PC-3 (cell line): ENCODE measurements at places on chromosomes 12 and 14.
A peak's percentile ranks its signal among the peaks of the same experiment; 100 is the strongest.

GRCh38 chr12:4011597-4011996 is 138.4 kb upstream of the PARP11 start:
- peak; percentile 58 for DNase-seq

- DNase-seq, result no peak
These were observed 4.5 kb downstream of the CYP46A1 start for GRCh38 chr14:99688629-99689028.

GRCh38 chr12:70487440-70487839 is 121.3 kb downstream of the KCNMB4 start:
- DNase-seq, result no peak

DNA sequence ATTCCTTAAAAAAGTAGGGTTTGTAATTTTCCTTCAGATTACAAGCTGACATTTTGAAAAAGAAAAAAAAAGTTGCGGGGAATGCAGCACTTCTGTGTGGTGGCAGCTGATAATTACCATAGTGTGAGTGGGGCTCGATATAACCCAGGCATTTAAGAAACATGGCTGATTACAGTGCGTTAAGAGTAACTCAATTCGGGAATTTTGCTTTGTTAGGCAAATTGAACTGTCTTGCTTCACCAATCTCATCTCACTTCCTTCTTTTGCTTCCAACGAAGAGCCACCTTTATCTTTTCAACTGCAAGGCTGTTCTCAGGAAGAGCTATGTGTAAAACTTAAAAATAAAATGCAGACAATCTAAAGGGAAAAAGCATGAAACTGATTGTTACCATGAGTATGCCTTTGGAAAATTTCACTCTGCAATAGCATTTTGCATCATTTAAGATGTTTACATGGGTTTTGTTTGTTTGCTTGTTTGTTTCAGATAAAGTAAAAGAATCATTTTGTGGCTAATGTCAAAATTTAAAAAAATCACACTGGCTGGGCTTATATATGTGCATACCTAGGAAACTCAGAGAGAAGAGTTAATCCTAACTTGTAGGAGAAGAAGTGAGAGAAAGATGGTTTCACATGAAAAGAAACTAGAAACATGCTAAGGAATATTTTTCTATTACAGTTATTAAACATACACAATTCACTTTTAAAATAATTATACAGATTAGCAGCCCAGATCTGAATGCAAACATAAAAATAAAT is 295.9 kb upstream of the ATP2B1 start:
- DNase-seq, result no peak

DNA sequence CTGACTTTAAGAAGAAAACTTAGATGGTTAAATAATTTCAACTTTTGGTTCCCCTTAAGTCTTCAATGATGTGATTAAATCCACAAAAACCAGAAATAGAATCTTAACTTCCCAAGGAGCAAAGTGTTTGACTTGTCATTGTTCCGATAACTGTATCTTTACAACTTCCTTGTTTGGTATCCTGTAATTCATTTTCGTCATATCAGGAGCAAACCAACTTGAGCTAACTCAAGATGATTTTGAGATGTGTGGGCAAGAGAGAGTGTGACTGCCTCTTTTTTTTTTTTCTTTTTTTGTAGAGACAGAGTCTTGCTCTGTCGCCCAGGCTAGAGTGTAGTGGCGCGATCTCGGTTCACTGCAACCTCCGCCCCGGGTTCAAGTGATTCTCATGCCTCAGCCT is 25.3 kb downstream of the DRAM1 start:
- DNase-seq, result no peak

DNA sequence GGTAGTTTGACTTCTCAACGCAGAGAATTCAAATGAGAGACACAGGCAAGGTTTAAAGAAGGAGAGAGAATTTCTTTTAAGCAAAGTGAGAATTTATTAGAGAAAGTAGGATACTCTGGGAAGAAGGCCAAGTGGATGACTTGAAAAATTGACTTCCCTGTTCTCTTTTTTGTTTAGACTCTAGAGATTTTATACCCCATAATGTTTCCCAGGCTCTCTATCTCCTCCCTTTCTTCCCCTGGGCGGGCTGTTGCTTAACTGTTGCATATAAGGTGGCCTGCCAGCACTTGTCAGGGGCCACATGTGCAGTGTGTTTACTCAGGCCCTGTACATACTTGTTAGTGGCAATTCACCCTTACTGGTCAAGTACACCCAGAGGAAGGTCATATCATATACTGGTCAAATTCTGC is 403.7 kb downstream of the SLC6A15 start:
- no peak for DNase-seq

GRCh38 chr14:74856366-74856765 is 19.6 kb downstream of the PROX2 start:
- no peak for DNase-seq

DNA sequence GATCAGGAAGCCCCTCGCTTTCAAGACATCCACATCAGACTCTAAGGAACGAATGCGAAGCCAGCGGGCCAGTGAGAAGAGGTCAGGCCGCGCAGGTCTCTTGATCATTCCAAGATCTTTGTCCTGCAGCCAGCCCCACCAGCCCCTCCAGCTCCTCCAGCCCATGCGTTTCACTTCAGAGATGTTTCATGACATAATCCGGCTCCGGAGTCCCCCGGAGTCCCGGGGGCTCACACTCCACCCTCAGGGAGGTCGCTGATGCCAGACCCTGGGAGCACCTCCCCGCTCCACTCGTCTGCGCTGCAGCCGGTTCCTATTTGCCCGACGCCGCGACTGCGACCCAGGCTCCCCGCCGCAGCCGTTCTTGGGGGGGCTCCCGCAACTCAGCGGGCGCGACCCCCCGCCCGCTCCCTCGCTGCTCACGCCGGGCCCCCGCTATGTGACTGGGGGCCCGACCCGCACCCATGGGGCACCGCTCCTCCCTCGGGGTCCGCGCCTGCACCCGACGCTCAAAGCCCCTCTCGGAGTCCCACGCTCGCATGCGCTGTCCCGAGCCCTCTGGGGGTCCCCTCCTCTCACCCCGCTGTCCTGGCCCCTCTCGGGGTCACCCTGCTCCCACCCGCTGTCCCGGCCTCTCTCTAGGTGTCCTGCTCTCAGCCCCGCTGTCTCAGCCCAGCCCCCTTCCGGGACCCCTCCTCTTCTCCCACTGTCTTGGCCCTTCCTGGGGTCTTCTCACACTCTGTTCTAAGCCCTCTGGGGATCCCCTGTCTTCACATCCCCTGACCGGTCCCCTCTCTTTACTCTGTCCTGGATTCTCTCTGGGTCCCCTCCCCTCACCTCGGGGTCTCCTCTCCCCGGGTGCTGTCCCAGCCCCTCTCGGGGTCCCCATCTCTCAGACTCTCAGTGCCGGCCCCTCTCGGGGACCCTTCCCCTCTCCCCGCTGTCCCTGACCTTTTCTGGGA is 1.1 kb downstream of the TAOK3 start:
- peak; percentile 37 for DNase-seq

GRCh38 chr12:80813820-80814219 is 97.1 kb downstream of the MYF5 start:
- DNase-seq, result no peak

GRCh38 chr14:72075649-72076334 is 143.6 kb downstream of the RGS6 start:
- DNase-seq, result no peak

GRCh38 chr14:27727251-27727770 is 1039.3 kb upstream of the FOXG1 start:
- no peak for DNase-seq

DNA sequence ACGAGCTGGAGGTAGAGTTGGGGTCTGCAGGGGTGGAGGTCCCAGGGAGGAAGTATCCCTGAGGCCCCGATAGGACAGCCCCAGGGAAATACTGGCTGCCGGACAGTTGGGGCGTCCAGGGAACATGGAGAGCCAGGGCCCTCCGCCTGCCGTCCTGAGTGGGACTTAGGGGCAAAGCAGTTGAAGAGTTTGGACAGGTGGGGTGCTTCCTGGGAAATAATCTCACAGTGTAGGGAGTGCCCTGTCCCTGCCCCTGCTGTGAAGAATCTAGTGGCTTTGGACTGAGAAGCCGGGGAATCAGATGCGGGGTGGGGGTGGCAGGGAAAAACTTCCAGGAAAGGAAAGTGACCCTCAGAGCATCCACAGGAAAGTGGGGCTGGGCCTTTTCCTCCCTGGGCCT is 9.8 kb upstream of the HHIPL1 start:
- DNase-seq, result no peak

- DNase-seq, result no peak
These were observed 33.4 kb upstream of the DCN start for GRCh38 chr12:91215940-91216454.

GRCh38 chr14:83162361-83162929 is 1628.8 kb upstream of the SEL1L start:
- DNase-seq, result no peak

DNA sequence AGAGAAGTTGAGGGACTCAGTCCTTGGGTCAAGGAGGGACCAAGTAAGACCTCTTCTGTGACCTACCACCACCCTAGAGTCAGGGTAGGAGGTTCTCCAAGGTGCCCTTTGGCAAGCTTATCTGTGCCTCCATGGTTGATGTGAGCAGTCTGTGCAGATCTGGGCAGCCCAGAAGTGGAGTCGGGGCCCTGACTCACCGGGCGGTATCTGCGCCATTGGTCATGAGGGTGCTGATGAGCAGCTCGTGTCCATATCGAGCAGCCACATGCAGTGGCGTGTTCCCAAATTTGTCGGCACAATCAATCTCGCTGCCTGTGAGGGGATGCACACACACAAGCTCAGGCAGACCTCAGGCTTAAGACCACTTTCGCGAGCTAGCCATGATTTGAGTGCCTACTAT is 5.1 kb downstream of the ANKRD52 start:
- DNase-seq, result no peak

GRCh38 chr14:100804558-100805309 is 21.2 kb upstream of the MEG3 start:
- no peak for DNase-seq

DNA sequence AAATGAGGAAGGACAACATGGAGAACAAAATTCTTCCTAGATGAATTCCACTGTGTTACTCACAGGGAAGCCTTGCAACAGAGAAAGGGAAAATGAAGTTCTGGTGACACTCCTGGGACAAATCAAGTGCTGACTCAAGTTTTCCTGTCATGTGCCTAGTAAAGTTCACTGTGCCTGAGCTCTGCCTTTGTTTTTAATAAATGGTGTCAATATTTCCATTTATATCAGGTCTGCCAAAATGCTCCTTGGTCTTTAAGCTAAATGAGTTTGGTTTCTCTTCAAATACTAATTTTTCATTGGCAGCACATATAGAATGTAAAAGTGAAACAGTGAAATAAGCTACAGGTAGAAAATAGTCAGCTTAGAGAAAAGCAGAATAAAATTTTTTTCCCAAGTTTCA is 33.0 kb downstream of the HIGD1C start:
- peak; percentile 19 for DNase-seq

DNA sequence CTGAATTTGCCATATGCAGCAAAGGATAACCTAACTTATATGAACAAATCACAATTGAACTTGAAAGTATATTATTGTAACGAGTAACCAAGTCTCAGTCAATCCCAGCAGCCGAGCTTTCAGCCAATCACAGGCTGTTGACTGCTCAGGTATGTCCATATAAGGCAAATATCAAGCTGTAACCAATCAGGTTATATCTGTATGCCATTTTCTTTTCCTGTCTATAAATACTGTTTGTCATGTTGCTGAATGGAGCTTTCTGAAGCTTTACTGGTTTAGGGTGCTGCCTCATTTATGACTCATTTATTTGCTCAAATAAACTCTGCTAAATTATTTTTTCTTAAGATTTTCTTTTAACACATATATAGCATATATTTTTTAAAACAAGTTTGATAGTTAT is 1059.5 kb downstream of the GALC start:
- peak; percentile 34 for DNase-seq

DNA sequence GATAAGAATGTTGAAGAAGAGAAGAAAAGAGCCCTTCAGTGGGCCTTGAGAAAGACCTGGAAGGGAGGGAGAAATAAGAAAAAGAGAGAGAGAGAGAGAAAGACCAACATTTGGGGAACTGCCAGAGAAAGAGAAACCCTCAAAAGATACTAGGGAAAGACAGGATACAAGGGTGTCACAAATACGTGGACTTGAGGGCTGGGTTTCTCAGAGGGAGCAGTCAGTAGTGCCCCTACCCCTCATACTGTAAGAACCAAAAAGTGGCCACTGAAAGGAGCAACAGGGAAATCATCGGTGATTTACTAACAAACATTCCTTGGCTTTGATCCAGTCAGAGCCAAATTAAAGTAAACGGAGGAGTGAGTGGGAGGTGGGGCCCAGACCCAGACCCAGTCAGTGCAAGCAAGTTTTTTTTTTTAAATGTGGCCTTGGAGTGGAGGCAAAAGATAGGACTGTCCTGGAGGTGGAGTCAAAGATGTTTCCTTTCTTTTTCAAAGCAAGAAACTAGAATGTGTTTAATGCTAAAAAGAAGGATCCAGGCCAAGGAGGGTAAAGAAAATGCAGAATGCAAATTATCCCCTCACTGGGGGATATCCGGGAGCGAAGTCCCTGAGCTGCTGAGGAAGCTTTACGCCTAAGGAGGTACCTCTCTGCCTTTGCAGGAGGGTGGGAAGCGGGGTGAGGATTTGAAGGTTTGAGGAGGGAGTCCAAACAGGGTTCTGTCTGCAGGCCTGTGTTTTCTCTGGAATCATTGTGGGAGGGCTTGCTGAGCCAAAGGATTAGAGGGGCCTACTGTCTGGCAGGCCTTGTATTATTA is 143.5 kb upstream of the AMIGO2 start:
- no peak for DNase-seq

DNA sequence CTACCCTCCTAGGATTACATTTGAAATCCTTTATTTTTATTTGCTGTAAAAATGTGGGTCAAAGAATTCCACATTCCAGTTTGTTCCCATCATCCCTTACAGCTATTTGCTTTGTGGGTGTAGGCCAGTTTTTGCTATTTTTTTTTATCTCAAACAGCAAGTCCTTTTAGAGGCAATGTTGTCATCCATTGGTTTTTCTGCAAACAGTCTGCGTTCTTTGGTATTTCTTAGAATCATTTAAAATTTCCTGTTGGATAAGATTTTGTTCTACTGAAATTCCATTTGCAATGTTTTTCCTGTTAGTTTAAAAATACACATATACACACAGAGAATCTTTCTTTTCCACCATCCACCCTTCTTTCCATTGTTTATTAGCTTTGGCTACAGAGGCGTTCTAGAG is 53.3 kb upstream of the STK38L start:
- peak; percentile 94 for DNase-seq

DNA sequence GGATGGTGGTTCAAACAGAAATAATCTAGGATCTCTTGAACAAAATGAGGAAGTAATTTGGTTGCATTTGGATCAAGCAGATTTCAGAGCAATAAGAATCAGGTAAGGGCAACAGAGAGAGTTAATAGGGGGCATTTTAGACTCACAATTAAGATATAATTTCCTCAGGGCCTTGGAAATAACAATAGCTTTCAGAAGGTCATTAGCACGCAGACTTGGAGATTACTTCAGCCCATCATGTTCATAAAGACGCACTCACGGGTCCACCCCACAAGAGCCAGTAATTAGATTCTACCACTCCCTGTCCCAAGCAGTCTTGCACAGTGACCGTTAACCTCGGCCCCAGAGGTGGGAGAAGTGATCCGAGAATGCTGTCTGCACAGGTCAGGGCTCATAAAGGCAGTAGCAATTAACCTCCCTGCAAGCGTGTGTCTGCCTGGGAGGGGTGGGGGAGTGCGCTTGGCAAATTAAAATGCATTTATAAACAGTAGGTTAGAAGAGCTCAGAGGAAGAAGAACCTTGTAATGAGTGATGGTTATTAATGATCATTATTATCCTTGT is 125.7 kb upstream of the CCDC196 start:
- no peak for DNase-seq
